ENCODE measurements at places on chromosomes 16 and 17. TPM values are rescaled to one million over a fixed set of nuclear protein-coding genes. Genes with fewer than 3 reads are reported as not detected.

DNA sequence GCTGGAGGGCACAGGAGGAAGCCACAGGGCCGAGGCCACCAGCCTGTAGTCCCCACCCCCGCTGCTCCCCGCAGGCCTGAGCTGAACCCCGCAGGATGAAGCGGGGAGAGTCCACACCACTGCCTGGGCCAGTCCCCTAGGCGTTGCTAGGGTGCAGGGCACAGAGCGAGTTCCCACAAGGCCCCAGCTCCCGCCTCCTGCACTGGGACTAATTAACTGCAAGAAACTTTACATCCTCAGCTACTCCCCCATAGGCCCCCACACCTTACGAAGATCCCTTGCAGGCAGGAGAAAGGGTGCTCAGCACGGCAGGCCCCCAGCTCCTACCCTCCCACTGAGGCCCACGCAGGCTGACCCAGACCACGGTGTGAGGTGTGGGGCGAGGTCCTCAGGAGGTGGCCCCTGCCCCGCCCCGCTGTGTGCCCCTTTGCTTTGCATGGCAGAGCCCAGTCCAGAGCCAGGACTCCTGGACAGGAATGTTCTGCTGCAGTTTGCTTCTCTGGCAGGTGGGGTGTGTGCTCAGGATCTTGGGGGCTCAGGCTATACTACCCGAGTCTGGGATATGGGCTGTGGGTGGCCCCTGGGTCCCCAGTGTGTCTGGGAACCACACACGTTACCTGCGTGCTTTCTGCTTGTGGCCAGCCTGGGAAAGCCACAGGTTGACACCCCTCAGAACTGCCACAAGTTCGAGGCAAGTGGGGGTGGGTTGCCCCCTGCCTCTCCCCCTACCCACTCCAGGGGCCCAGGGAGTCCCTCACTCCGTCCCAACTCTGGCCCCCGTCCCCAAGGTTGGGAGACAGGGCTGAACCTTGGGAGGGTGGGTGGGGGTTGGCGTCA, 1.2 kb downstream of the GNG13 start:
- DNase-seq: no peak

The EIF3C gene
- total RNA-seq: 259 TPM

DNA sequence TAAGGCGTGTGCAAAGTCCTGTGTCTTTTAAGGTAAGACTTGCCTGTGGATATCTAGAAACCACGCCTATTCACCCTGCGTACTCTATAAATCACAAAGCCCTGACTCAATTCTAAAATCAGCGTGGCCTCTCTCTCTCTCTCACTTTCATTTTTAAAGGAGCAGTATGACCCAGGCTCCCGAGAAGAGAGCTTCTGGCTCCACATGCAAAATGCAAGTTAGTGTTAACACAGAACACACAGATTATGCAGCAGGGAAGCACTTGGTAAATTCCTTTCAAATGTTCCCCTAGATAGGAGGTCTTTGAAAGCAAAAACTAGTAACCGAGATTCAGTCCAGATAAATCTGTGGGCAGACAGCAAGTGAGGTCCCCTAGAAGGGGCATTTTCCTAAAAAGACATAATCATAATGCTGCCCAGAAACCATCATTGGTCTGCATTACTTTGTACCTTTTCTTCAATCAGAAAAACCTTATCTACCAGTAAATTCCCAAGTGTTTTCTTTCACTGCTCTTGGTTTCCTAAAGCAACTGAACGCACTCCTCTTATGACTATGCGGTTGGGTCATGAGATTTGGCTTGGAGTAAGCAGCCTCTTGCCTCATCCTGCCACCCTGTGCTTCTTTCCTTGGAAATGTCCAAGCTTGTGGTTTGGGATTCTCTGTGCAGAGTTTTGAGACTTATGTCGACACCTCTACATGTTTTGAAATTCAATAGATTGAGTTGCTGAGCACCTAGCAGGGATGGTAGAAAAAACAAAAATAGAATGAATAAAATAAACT, 31.7 kb upstream of the KCNJ2 start:
- peak; percentile 84 for DNase-seq

DNA sequence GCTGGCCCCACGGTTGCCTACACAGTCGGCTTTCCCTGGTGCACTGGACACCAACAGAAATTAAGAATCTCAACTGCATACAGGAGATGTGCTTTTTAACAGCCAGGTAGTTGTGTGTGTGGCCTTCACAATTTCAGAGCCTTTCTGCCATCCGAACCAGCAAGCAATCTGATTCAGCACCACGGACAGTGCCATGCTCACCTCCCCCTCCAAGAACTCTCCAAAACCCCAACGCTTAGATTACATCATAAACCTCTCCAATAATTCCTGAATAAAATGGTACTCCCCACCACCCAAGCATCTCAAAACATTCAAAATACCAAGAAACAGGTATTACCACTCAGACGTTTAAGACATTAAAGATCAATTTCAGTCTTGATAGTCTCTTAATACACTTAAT, 31.8 kb downstream of the USP7 start:
- DNase-seq: peak; percentile 52

The CETP gene
- total RNA-seq: not detected

The TMED6 gene
- 4.1 TPM for total RNA-seq

- DNase-seq: no peak
Measured at GRCh38 chr17:75060434-75061054, 13.5 kb downstream of the KCTD2 start.

DNA sequence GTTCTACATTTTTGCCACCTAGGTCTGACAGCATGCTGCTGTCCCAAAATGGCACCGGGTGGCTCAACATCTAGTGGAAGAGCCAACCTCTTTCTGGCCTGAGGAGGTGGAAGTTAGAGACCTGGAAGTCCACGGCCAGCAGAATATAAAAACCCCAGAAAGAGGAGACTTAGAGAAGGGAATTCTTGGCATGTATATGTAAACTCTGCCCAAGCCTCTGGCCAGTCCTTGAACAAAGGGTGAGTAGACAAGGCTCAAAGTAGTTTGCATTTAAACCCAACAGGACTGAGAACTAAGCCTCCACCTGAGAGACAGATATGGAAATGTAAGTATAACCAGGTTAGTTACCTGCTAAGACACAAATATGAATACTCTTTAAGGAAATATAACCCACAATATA, 210.3 kb downstream of the GRIN2A start:
- DNase-seq: no peak

- DNase-seq: no peak
Measured at GRCh38 chr16:50457979-50458491, 89.2 kb upstream of the BRD7 start.

The MT1E gene
- not detected for total RNA-seq

GRCh38 chr17:46171939-46172338, 21.3 kb downstream of the KANSL1 start:
- DNase-seq: no peak

DNA sequence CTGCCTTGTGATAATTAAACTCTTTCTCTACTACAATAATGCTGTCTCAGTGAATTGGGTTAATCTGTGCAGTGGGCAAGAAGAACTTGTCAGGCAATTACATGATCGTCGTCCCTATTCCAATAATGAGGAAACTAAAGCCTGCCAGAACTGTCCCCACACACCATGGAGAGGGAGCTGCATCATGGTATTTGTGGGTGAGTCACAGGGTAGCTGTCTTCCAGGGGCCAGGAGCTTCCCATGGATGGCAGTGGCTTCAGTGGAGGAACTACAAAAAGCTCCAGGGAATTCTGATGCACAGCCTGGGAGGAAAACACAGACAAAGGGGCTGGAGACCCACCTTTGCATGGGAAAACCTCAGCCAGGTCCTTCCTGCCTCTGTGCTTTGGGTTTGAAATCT, 83.3 kb upstream of the C16orf82 start:
- DNase-seq: no peak

GRCh38 chr17:1216217-1217088, 36.7 kb upstream of the ABR start:
- DNase-seq: no peak

All from Caki2 (cell line).